ENCODE measurements at places on chromosomes 2 and 18.
A peak's percentile ranks its signal among the peaks of the same experiment; 100 is the strongest.

DNA sequence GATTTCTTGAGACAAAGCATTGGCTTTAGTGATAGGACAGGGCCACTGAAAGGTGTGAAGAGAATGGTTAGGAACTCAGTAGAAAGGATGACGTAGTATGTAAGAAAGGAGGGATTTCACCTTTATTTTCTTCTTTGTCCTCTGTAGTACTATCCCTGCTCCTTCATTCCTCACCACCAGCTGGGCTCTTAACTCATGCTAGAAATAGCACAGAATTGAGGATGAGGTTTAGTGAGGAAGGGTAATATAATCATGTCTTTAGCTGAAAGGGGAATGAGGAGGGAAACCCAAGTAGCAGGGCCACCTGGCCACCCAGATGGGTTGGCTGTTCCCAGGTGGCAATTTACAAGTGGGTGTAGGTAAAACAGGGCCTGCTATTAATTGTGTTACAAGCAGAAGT is 15.2 kb downstream of the ACVR2A start:
- no peak for DNase-seq

DNA sequence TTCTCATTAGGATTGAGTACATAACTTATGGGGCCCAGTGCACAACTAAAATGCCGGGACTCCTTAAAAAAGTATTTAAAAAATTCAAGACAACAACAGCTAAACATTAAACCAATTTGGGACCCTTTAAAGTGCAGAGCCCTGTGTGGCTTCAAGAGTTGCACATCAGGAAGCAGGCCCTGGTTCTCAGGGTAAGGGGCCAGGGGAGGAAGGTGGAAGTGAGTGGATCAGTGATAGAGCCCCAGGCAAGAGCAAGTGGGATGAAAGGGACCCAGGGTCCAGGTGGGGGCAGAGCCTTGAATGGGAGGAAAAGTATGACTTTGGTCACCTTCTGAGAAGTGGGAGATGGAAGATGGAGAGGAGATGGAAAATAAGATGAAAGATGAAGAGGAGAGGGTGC is 2.3 kb upstream of the FHOD3 start:
- DNase-seq, result no peak

- no peak for DNase-seq
Observed at GRCh38 chr2:138514173-138514572, 12.6 kb downstream of the SPOPL start.

DNA sequence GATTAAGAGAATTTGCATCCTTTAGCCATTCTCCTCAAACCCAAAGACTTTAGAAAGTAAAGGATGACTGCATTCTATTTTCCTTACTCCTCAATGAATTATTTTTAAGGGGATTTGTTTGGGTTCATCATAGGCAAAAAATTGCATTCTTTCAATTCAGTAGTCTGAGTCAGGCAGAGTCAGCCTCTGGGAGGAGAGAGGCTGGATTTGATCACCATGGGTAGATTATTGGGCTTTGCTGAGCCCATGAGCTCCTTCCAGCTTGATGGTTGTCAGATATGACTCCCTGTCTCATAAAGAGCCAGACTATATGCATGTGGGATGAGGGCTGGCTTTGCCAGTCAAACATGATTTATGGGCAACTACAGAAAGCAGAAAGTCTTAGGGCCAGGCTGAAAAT is 101.2 kb downstream of the KCNS3 start:
- DNase-seq, result peak; percentile 75

DNA sequence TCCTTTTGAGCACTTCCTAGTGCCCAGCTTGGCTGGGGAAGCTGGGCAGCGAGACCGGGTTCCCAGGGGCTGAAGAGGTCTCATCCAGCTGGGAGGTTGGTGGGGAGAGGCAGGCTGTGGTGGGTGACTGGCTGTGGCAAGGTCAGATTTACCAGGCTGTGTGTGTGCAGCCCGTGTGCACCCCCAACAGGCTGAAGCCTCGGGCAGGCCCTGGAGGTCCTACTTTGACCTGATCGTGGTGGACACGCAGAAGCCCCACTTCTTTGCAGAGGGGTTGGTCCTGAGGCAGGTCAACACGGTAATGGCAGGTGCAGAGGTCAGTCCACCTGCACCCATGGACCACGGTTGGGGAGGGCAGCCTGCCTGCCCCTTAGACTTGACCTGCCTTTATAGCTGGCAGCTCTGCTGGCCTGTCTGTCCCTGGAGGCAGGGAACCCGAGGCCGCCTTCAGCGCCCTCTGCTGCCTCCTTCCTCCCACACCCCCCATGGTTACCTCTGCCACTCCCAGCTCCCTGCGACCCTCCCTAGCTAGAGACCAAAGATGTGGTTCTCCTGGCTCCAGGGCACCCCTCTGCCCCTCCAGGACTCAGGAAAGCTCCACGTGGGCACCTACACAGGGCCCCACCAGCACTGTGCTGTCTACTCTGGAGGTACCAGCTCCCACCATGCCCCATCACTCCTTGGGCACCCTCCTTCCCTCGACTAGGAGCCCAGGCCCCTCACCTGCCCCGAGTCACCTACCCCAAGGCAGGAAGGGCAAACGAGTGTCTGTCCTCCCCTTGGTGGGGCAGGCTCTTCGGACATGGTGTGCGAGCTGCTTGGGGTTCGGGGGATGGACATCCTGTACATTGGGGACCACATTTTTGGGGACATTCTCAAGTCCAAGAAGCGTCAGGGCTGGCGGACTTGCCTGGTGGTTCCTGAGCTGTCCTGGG is 4.0 kb downstream of the NT5DC4 start:
- DNase-seq, result no peak

DNA sequence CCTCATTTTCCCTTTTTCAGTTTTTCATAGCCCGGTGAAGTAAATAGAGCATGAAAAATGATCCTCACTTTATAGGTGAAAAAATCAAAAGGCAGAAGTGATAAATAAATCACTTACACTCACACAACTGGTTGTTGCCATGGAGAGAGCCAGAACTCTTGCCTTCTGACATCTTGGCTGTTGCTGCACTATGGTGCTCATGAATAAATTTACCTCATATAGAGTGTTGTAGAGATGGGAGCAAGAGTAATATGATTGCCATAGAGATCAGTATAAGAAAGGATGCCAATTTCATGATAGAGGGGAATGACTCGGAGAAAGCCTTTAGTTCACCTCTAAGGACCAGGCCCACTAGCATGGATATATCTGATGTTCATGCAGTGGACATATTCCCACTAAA is 82.5 kb upstream of the TMEM178A start:
- no peak for DNase-seq

DNA sequence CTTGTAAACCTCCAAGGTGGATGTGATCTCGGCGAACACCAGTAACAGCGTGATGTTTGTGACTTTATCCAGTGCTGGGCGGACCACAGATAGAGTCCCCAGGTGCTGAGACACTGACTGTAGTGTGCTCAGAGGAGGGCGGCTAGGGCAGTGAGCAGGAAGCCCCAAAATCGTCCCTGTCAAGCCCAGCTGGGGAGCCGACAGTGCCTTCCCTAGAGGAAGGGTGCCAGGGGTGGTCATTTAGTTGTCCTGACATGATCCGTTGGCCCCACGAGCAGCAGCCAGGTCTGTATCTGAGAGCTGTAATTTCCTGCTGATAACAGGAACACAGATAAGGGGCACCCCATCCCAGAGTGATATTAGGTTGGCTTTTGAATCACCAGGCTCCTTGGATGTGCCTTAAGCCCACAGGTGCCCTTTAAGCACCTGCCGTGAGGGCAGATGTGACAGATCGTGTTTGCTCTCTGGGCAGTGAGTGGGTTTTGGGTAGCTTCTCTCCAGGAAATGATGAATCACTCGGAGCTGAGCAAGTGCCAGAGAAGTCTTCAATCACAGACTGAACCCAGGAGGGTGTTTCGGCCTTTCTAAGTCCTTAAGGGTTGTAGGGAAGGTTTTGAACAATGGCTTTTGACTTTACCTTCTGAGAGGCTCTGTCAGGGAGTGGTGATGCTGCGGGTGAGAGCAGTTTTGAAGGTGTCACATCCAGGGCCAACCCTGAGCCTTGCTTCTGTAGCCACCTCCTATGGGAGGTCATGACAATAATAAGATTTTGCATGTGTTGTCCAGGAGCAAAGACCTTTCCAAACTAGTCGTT is 7.7 kb downstream of the LPIN1 start:
- DNase-seq, result peak; percentile 52

DNA sequence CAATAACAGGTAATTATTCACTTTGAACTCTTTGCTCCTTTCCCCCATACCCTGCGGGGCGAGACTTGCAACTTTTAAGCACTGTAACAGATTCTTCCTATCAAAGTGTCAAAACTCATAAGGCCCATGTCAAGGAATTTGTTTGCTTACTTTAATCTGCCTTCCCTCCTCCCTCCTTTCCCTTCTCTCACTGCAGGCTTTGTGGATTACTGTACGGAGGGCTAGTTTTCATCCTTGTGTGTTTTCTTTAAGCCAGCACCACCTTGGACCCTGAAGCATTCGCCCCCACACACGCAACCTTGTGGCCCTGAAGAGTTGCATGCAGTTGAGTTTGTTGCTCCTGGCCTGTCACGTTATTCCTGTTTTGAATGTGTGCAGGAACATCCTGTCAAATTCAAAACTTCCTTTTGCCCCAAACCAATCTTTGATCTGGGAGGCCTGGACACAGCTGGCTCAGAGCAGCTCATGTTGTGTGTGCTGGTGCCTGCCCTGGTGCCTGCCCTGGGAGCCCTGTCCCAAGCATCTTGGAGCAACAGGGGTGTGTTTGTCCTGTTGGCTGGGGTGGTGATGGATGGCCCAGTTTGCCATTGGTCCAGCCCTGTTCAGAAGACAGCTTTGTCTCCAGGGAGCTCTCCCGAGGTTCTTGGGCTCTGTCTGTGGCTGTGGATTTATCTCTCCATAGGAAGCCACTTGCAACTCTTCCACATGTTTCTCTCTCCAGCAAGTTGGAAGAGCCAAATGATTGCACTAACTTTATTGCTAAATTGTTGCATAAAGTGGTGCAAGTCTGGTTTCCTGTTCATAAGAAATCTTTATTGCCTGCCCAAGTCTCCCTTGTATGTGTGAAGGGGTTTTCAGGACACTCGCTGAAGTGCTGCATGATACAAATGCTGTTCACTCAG is 199.6 kb downstream of the VAPA start:
- DNase-seq, result peak; percentile 84

- DNase-seq, result no peak
Observed at GRCh38 chr2:219679571-219679970, 52.1 kb downstream of the SLC4A3 start.

DNA sequence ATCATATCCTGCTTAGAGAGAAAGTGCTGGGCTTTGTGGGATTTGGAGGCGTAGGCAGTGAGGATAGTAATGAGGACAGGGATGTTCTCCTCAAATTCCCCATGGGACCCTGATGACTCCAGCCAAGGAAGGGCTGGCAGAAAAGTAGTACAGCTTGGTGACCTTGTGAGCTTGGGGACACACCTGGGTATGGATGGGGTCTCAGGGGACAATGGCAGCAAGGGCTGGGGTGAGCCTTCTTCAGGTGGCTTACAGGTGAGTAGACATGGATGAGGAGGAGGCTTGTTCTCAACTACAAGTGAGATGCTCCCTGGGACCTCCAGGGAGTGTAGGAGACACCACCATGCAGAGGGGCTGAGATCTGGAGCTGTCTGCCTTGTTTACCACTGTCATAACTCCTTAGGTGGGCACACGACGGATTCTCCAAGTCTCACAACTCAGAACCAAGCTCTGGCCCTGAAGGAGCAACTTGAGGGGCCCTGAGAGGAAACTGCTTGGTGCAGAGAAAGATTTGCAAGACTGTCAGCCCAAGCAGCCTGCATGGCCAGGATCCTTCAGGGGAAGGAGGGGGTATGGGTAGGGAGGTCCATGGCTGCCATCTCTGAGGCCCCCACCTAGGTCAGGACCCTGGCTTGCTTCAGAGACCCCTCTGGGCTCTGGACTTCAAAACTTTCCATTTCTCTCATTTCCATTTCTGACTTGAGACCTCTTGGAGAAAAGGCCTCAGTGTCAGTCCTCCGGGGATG is 262.8 kb downstream of the DYSF start:
- DNase-seq, result no peak

DNA sequence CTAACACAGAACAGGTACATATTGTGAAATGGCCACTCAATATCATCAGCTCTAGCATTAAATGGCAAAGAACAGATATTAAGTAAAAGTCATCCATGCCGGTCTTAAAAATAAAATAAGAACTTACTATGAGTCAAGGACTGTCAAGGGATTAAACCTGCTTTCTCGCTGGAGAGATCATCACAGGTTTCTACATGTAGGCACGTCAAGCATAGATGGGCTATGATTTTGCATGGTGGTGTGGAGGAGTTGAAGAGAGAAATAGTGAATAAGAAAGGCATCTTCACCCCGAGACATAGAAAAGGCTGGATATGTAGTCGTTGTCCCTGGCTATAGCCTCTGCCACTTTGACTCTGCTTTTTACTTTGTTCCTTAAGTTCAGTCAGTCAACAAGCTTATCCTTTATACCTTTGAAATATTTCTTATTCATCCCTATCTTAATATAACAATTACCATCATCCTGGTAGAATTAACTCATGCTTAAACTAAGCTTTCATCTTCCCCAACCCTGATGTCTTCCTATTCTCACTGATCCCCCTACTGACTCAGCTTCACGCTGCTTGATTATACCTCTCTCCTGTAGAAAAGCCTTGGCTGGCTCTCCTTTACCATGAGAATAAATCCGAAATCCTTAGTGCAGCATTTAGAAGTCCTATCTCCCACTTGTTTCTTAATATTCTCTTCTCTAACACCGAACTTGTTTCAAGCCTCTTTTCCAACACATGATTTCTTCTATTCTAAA is 42.5 kb downstream of the DSC3 start:
- no peak for DNase-seq

GRCh38 chr2:43634604-43635306 is 2.3 kb upstream of the PLEKHH2 start:
- peak; percentile 93 for DNase-seq

DNA sequence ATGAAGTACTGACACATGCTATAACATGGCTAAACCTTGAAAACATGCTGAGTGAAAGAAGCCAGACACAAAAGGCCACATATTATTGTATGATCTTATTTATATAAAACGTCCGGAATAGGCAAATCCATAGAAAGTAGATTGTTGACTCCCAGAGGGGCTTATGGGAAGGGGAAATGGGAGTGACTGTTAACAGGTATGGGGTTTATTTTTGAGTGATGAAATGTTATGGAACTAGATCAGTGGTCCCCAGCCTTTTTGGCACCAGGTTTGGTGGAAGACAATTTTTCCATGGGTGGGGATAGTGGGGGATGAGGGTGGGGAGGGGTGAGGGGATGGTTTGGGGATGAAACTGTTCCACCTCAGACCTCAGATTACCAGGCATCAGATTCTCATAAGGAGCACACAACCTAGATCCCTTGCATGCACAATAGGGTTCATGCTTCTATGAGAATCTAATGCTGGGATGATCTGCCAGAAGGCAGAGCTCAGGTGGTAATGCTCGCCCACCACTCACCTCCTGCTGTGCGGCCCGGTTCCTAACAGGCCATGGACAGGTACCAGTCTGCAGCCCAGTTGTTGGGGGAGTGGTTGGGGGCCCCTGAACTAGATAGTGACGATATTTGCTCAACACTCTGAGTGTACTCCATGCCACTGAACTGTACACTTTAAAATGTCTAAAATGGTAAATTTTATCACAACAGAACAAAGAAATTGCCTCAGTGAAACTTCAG is 59.1 kb downstream of the EFEMP1 start:
- no peak for DNase-seq

DNA sequence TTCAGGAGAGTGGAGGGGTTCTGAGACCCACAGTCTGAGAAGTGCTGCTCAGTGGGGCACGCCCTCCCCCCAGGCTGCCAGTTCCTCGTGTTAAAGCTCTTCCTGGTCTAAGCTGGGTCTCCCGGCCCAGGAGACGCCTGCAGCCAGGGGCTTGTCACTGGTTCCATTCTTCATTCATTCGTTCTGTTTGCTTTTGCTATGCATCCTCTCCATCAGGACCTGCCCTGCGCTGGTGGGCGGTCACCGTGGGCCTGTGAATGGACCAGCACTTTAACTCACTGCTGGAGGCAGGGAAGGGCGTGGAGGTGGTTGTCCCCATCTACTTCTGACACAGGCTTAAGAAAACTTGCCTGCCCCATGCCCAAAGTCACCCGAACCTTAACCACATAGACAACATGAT is 272.8 kb upstream of the HDAC4 start:
- DNase-seq, result no peak

Data from AG10803 (cell line).